ENCODE measurements at places on chromosomes 7 and 10.

DNA sequence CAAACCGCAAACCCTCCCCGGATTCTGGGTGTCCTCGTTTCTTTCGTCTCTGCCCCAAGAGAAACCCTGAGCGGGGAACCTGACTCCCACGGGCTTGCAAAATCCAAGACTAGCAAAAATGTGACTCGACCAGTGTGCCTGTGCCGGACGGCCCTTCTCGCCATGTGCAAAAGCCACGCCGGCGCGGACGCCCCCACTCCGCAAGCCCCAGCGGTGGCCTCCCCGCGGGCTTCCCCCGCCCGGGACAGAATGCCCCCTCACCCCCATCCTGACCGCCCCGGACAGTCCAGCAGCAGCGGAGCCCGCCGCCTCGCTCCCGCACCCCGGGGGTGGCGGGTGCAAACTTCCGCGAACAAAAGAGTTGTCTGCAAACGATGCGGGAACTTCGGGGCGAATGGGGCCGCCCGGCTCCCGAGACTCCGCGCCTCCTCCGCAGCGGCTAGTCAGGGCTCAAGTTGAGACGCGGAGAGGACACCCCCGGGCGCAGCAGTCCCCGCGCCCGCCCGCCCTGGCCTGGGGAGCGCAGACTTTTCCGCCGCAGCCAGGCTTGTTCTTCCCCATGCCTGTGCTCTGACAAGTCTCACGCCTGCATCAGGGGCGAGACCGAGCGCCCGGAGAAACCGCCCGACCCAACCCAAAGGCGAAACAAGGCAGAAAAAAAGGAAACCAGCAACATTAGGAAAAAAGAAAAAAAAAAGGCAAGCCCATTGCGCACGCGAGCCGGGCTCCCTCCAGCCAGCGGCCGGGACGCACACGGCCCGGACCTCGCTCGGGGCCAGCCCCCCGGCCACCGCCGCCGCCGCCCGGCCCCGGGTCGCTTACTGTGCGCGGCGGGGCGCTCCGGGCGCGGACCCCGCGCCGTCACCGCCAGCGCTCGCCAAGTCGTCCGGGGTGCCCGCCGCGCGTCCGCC is 732 bp downstream of the FAM53B start:
- no peak for DNase-seq

GRCh38 chr7:157977306-157977705 is 610.3 kb downstream of the PTPRN2 start:
- no peak for DNase-seq

DNA sequence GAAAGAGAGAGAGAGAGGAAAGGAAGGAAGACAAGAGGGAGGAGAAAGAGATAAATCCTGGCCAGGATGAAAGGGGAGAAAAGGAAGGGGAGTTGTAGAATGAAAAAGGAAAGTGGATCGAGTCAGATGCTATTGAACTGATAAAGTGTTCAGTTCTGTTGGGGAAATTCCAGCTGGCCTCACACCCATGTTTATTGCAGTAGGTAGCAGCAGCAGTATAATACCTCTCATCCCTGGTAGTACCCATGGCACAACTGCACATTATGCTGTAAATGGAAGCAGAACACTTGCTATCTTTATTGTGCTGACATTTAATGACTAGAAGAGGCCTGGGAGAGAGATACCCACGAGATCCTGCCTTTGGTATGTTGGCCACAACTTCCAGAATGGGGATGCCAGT is 178.1 kb downstream of the EVX1 start:
- no peak for DNase-seq

GRCh38 chr10:489330-489729 is 200.1 kb downstream of the DIP2C start:
- no peak for DNase-seq

GRCh38 chr10:125062914-125063230 is 97.5 kb downstream of the CTBP2 start:
- DNase-seq = no peak

- no peak for DNase-seq
These were observed 15.8 kb downstream of the FZD9 start for GRCh38 chr7:73449422-73449821.

DNA sequence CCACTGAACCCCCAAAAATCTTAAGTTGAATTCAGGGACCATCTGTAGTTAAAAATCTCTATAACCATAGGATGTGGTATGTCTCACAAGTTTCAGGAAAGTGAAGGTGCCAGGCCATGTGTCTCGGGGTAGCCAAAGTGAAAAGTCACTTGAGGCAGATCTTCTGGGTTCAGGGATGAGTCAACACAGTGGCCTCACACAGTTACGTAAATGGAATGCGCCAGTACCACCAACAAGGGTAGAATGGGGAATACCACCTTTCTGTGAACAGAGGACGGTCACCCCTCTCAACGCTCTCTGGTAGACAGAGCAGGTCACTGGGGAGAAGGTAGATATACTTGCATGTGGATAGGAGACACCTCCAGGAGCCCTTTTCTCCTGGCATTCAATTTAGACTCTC is 71.4 kb downstream of the ELMO1 start:
- no peak for DNase-seq

- no peak for DNase-seq
These were observed 73.7 kb downstream of the TYW1B start for GRCh38 chr7:72754312-72754711.

DNA sequence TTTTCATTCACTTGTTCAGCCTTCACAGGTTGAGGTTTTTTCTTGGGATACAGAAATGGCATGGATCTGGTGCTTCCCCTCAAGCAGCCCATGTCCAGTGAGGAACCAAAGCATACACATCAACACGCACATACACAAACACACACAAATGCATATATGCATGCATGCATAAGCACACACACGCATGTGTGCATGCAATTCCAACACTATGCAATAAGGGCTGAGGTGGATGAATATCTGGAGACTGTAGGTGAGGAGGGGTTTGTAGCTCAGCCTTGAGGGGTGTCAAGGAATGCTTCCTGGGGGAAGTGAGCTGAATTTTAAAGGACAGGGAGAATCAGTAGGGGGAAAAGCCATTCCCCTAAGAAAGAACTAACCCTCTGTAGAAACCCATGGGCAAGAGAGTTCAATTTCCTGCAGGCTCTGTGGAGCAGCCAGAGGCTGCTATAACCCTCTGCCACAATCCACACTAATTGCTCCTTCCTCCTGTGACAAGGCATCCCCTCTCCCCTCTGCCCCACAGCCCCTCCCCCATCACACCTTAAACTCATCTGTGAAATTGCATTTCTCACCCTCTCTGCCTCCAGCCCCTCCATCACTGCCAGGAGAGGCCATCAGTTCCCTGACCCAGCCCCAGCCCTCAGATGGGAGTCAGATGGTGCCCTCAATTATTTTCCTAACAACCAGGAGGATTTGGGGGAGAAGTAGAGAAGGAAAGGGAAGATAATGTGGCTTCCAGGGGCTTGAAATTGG is 316.4 kb downstream of the RPS24 start:
- DNase-seq = no peak

GRCh38 chr10:70280099-70280498 is 3.7 kb downstream of the NPFFR1 start:
- no peak for DNase-seq

- no peak for DNase-seq
These were observed 206.6 kb downstream of the TNS3 start for GRCh38 chr7:47375121-47375938.

GRCh38 chr7:83153419-83153818 is 9.3 kb downstream of the PCLO start:
- DNase-seq = no peak

GRCh38 chr7:27916372-27916771 is 176.4 kb downstream of the TAX1BP1 start:
- no peak for DNase-seq

GRCh38 chr10:113978802-113979201 is 64.9 kb upstream of the ADRB1 start:
- no peak for DNase-seq

DNA sequence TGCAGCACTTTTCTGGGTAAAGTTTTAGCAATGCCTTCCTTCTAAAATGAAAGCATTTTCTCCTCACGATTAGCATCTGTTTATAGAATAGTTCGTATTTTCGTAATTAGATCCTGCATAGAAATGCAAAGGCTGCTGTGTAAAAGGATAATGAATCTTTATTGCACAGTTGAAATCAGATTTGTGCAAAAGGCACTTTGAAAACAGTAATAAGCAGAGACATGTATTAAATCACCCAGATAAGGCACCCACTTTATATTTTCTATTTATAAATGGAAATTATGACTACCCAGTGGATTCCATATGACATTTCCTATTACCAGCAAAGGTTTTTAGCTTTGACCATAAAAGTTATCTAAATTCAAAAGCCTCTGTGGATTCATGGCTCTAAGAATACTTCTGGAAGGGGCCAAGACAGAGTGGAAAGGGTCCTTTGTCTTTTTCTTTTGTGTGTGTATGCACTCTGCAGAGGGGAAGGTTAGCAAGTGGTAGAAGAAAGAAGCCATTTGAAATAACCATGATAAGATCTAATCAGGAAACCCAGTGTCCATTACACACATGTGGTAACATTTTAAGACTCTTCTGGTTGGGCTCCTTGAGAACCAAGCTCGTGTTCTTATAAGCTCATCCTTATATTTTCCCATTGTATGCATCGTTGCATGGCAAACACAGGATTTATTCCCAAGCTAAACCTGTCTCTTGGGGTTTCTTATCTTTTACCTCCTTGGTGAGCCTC is 612.1 kb downstream of the AUTS2 start:
- no peak for DNase-seq
